ENCODE measurements at places on chromosomes 6 and 20.
A peak's percentile ranks its signal among the peaks of the same experiment; 100 is the strongest.

DNA sequence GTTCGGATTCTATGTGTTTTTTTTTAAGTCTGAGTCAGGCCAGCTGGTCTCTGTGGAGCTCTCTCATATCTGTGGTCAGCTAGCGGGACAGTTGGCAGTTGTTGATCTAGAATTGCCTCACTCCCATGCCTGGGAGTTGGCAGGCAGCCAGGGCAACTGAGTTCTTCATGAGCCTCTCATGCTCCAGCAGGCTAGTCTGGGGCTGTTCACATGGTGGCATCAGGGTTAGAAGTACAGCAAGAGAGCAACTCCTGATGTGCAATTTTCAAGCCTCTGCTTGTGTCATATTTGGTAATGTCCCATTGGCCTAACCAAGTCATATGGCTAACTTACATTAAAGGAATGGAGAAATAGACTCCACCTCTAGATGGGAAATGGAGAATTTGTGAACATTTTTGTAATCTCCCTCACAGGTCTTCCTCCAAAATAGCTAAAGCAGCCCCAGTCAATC is 6.7 kb upstream of the IFT52 start:
- peak; percentile 69 for DNase-seq

DNA sequence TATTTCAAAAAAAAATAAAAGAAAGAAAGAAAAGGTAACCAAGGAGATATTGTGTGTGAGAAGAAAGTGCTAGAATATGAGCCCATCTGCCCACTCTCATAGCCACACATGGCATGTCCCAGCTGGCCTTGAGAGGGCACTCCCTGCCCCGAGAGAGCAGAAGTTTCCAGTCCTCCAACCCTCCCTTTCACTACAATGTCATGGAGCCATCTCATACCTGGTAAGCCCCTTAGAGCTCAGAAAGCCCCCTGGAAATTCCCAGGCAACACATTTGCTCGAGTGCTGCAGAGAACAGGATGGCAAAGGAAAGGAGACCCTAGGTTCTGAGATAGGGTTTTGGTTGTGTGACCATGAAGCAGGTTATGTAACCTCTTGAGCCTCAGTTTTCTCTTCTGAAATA is 75.8 kb upstream of the RIN2 start:
- no peak for DNase-seq

DNA sequence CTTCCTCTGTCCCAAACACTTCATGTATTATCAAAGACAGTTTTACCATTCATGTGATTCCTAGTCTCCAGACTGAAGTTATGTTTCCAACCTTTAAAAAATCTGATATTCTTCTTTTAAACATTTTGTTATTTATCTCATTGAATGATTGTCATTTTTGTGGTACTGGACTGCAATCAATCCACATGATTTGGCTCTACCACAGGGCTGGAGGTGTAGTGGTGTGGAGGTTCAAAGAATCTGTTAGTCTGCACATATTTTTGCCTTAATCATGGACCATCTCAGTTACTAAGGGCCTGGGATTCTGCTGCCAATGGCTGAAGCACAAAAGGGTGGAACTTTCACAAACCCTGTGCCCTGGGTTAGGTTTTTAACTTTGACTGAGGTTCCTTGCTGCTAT is 164.1 kb upstream of the JAG1 start:
- DNase-seq: no peak

DNA sequence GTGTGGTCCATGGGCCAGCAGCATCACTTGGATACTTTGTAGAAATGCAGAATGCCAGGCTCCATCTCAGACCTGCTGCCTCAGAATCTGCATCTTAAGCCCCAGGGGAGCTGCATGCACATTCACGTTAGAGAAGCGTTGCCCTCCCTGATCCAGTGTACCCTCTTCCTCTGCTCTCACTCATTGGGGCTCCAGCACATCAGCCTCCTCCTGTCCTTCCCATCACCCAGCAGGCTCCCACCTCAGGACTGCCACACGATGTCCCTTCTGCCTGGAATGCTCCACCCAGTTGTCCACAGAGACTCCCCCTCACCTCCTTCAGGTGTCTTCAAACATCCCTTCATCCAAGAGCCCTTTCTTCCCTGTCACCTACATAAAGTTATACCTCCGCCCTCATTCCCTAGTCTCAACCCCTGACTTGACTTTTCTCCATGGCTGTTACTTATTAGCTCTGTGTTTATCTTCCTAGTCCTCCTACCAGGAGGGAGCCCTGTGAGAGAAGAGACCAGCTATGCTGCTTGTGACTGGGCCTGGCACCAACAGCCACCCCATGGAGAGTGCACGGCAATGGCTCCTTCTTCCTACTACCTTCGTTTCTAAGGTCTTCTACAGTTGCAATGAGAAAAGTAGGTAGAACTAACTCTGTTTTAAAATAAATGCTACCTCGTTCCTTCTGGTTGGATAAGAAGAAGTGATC is 3.3 kb upstream of the ACSS1 start:
- no peak for DNase-seq

DNA sequence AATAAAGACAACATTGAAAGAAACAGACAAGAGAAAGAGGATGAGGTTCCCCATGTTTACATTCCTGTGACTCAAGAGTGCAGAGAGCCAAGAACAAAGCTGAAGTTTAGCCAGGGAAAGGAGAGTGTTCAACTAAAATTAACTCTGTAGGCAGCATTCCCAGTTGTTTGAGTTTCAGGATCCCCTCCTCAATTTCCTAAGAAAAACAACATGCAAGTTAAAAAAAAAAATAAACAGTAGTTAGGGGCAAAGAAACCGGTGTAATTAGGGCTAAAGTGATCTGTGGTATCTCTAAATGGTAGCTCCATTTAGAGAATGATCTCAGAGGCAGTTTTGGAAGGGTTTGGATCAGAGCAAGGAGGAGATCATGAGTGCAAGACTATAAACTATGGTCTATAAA is 30.9 kb upstream of the RAB23 start:
- no peak for DNase-seq

DNA sequence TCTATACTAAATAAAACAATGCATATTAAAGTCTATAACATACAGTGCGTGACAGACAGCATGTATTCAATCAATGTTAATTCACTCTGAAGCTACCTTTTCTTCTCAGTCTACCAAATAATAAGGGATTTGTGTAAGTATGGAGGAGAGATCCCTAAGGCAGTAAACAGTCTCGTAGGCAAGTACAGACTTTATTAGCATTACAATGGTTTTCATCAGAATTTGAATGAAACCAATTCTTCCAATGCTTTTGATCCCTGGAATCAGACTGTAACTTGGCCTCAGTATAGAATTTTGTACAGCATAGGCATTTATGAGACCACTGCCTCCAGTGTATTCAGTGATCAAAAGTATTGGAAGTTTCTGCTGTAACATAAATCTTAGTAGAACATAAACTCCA is 19.5 kb downstream of the LYRM4 start:
- no peak for DNase-seq

DNA sequence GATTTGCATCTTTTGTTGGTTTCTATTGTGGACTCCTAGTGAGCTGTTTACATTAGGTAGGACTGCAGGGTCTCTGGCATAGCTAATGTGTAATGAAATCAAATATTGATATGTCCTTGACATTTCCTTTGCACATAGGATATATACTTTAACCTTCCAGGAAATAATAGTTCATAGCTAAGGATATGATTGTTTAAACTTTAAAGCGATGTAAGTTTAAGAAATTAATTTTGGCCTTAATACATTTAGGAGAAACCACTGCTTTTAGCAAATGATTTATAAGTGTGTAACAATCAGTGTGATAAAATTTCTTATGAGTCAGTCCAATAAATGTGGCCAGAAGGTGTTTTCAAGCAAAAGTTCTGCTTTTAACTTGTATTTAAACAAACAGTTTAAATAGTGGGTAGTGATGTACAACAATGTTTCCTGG is 171.8 kb downstream of the HS3ST5 start:
- no peak for DNase-seq

DNA sequence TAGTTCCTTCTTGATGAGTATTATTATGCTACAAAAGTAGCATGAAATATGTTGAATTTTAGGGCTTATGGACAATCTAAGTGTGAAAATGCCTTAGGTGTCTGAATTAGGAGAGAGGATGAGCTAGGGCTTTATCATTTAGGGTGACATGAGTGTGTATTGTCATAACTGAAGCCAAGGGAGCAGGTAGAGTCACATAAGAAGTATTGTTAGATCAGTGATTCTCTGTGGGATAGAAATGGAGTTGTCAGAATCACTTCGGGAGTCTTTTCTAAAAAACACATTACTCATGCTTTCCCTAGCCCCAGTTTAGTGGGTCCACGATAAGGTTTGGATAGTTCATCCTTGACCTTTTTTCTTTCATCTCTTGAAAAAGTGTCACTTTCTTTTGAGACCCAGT is 16.4 kb downstream of the ZFAND3 start:
- no peak for DNase-seq

GRCh38 chr20:48049641-48050040 is 264.4 kb upstream of the SULF2 start:
- no peak for DNase-seq

DNA sequence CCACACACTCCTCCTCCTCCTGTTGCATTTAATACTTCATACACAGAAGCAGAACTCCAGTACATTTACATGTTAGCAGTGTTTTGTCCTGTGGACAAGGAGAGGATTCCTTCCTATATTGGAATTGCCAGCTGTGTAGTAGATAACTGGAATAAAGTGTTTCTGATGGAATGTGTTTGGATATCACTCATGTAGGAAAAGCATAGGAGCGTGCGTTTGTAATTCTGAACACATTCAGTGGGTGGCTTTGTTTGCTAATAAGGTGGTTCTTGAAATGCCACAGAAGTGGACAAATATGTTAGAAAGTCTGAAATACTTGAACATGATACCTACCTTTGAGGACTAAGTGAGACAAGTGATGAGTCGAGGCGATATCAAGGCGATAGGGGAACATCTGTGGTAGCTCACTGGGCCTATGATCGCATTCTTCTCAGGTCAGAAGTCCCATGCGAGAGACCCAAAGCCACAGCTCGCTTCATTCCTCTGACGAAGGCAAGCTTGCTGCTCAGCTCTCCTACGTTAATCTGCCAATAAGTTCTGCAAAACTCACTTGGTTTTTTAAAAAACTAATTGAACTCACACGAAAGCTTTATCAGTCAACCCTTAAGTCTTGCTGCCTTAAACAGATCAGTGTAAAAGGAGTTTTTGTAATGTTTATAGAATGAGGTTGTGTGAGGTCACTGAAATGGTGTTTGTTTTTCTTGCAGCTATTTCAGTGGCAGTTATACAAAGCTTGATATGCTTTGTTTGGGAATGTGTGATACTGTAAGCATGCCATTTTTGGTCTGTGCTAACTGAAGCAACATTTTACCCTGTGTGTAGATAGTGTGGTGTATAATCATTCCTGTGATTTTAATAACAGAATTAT is 159.9 kb downstream of the SOX4 start:
- no peak for DNase-seq

DNA sequence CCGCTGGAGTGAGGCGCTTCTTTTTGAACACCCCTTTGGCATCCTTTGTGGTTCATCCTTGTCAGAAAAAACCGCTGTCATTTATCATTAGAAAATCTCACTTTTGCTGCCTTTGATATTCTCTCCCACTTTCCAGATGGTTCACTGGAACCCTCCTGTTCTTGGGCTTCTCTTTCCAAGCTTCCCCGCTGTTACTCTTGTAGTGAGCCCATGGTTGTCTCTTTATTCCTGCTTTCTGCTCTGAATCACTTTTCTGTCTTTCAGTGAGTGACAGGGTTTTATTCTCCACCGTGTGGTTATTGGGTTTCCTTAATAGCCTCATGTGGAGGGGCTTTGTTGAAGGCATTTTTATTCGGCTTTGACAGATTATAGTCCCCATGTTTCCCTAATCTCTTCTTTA is 117.0 kb downstream of the FARS2 start:
- no peak for DNase-seq

DNA sequence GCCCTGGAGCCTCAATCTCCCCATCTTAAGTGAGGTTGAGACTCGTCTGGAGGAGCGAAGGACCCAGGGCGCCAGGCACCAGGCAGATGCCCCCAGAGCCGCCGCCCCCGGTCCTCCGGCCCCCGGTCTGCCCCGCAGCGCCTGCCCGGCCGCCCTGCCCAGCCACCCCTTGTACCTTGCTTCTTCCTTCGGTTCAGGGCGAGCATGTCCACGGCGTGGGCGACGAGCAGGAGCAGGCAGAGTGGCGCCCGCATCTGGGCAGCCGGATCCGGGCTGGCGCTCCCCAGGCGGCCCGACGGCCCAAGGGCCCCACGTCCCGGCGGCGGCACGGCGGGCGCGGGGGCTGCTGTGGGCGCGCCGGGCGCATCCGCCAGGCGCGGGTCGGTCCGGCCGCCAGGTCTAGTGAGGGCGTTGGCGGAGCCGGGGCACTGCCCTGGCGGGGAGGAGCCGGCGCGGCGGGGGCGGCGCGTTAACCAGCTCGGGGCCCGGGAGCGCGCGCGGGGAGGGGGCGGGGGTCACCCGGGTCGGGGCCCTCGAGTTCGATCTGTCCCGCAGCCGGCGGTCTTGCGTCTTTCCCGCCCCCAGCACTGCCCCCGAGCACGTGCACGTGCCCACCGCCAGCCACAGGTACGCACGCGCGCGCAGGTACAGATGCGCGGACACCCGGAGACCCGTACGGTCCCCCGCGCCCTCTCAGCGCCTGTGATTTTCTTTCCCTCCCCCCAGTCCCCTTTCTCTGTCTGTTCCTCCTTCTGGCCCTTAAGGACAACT is at the start of gene RSPO4:
Gene RSPO4 (minus strand): TSS at position 401 of the 771 bp plus-strand sequence. CDS start 147 bp downstream, at position 254.
- DNase-seq: no peak

DNA sequence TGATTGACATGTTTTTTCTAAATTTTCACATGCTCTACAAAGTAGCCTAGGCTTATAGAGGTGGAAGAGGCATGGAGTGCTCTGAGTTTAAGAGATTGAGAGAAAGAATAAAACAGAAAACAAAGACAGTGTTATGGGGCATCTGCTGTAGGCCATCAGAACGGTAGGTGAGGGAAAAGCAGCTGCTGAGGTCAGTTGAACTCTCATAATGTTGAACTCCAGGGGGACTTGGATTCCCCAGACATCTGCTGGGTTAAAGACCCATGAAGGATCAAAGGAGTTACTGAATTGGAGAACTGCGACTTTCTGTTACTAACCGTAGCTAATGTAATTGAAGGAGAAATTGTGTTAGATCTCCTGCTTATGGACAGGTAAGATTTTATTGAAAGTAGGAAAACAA is 333.9 kb downstream of the TFAP2B start:
- DNase-seq: no peak

DNA sequence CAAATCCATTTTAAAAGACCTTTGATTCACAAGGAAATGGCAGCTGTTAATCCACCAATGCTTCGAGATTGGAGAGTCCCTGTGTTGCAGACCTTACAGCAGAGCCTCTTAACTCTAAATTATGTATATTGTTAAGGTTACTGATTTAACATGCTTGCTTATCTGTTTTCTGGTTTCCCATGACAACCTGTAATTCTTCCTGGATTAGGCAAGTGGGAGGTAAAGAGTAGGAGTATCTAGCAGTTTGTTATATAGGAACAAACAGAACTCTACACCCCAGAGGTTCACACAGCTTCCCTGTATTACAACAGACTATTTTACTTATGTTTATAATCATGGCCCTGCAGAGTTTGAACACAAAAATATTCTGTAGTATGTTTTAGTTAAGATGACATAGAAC is 39.5 kb downstream of the NKX2-4 start:
- DNase-seq: no peak

DNA sequence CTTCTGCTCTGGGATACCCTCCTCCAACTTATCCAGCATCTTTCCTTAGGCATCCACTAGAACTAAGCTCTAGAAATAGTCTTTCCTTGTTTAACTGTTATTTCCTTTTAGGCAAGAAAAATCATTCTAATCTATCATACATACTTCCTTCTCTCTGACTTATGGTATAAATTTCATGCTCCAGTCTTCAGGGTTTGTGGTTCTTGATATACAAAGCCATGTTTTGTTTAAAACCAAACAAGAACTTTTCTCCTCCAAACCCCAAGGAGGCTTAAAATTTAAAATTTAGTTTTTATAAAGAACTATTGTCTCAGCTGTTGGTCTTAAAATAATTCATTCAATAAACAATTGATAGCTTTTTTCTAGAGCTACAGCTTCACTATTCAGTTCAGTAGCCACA is 77.2 kb downstream of the CD164 start:
- DNase-seq: no peak
